ENCODE measurements at places on chromosomes 12 and 14.
A peak's percentile ranks its signal among the peaks of the same experiment; 100 is the strongest.

GRCh38 chr14:83042858-83043257 is 1509.2 kb upstream of the SEL1L start:
- no peak for DNase-seq

DNA sequence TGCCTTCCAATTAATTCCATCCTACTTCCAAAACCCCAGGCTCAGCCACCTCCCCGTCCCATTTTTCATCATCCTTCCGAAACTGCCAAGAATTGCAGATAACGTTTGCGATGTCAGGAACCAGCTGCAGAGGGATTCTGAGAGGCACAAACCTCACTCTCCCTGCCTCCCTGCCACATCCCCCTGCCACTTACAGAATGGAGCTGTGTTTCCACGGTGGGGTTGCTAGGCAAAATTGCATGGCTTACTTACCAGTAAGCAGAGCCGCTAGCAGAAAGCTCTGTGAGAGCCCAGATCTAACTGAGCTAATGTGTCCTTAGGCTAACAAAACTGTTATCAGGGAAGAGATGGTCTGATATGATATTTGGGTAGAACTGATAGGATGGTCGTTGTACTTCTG is 127.4 kb downstream of the KCNK10 start:
- no peak for DNase-seq

- DNase-seq, result no peak
Measured at GRCh38 chr14:90697132-90697531, 119.1 kb downstream of the TTC7B start.

DNA sequence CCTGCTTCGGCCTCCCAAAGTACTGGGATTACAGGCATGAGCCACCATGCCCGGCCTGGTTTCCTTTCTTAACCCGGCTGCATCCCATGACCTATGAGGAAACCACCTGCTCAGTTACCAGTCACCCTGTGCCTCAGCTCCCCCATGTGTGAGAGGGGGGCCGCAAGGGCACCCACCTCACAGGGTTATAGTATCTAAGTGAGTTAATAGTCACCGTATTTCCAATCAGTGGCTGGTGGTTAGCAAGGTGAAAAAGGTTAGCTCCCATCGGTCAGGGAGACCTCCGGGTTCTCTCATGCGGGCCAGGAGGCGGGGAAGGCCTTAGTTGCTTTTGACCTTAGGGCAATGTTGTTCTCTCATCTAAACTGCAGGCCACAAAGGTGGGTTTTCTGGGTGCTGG is 6.7 kb downstream of the LRP1 start:
- no peak for DNase-seq

- peak; percentile 41 for DNase-seq
Measured at GRCh38 chr12:22101749-22102243, 55.8 kb downstream of the CMAS start.

- DNase-seq, result peak; percentile 36
Measured at GRCh38 chr12:11877869-11878780, 192.6 kb upstream of the BCL2L14 start.

- peak; percentile 63 for DNase-seq
Measured at GRCh38 chr12:77751939-77752338, 78.8 kb upstream of the NAV3 start.

GRCh38 chr12:128456922-128457321 is 190.0 kb downstream of the TMEM132C start:
- DNase-seq, result no peak

DNA sequence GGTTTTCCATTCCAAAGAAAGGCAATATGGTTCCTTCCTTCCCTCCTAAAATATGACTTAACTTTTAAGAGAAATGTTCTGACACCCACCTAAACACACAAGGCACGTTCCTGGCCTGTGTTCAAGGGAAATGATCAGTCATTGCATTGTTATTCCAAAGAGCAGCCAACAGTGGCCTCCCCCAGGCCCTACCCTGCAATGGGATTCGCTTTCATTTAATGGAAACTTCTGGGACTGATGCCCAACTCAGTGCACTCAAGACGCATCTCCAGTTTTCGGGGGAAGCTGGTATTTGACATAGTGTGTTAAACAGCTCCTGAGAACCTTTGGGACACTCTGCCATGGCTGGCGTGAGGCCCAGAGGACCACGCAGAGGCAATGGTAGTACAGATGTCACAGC is 65.9 kb downstream of the DDX51 start:
- peak; percentile 82 for DNase-seq

DNA sequence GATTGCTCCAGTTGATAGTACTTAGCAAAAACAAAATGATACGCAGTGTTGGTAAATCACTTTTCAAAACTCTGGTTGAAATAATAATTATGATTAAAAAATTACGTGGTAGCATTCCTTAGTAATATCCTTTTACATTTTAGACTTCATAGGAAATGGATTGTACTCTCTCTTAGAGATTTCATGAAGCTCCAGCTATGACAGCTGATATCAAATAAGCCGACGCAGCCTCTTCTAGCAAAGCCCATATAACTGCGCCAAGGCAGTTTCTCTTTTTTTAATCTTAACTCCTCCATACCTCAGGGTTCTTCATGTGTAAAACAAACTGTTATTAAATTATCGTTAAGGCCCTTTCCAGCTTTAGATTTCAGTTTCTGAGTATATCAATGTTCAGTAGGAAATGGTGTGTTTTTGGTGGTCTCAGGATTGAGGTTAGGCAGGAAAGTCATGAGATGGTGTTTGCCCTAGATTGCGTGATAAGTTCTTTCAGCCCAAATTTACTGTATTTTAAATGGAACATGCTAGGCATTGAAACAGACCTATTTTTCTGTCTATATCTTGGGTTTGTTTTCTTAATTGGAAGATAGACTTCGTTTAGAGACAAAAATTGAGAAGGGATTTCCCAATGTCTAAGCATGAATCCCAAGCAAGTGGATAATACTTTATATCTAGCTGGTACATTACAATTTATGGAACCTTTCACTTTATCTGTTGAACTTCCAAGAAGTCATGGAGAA is 902 bp upstream of the CFL2 start:
- DNase-seq, result no peak

DNA sequence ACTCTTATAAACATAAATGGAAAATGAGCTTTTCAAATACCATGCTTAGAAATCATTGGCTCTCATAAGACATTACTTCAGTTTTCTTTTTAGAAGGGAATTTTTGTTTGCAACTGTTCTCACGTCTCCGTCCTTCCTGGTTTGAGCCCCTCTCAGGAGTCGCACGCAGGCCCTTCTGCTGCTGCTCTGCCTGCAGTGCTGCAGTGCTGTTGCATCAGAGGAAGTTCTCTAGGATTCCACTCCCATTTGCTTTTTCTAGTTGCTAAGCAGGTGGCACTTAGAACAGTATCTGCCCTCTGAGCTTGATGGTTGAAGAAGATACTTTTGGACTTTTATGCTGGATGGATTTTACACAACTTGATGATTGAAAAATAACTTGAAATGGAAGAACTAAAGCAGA is 70.8 kb downstream of the SCN8A start:
- DNase-seq, result no peak

DNA sequence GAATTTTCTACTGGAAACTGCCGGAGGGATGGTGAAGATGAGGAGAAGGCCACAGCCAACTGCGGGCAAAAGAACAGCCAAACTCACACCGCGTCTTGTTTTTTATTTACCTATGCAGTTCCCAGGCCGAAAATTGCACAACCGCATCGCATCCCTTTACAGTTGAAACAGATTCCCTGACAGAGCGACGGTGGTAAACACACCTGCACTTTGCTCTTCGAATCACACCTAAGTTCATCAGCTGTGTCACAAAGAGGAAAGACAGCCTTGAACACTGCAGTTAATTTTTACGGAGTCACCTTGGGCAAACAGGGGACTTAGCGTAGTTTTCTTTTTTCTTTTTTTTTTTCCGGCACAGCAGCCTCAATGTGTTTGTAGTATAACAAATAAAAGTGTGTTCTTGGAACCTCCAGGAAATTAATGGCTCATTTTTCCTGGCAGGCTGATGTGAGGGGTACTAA is 272.0 kb upstream of the DIO3 start:
- DNase-seq, result no peak

DNA sequence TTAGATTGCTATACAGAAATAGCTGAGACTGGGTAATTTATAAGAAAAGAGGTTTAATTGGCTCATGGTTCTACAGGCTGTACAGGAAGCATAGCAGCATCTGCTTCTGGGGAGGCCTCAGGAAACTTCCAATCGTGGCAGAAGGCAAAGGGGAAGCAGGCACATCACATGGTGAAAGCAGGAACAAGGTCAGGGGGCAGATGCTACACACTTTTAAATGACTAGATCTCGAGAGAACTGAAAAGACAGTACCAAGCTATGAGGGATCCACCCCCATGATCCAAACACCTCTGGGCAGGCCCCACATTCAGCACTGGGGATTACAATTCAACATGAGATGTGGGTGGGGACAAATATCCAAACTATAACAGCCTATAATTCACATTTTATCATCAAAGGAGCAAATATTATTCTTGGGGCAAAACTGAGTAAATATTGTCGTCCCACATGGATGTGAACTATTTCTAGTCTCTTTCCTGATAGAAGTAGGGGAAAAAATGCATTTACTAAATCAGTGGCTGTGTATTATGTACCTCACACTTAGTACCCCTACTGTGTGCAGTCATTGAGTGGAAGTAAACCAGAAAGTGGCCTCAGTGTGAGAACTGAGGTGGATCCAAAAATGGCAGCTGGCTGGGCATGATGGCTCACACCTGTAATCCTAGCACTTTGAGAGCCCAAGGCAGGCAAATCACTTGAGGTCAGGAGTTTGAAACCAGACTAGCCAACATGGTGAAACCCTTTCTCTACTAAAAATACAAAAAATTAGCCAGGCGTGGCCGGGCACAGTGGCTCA is 25.4 kb upstream of the A2ML1 start:
- no peak for DNase-seq
